ENCODE measurements at places on chromosomes 7 and 10.

- DNase-seq = no peak
Observed at GRCh38 chr7:6078548-6078947, 47.4 kb downstream of the ANKRD61 start.

DNA sequence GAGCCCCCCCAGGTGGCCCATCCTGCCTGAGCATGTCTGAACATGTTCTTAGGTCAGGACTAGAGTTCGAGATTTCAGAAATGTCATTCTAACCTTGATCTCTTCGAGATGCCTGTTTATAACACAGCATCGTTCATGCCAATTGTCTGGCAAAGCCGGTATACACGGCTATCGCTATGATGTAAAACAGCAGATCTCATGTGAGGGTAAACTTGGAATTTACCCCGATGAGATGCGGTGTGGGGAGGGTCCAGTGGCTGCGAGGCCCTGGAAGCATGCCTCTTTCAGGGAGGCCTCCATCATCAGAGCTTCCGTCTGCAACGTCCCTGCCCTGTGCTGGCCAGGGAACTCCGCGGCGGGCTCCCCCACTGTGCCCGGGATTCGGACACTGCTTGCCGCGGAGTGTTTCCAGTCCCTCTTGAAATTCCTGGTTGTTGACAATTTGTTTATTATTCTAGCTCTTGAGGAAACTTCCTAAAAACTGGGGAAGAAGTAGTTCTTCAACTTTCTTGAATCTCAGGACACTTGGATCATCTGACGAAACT, 168.6 kb upstream of the RHEB start:
- no peak for DNase-seq

DNA sequence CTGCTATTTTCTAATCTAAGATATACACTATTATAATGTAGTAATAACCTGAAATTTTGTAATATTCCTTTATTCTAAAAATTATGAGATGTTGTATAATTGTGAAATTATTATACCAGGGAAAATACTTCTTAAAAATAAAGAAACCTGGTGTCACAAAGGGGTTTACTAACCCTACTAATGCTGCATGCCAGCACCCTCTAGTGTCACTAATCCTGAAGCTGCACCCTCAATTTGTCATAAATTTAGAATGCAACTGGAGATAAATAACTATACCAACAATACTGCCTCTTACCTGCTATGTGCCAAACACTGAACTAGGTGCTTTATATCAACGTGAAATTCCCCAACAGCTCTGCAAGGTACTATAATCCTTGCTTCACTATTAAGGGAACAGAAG, 30.8 kb downstream of the TM9SF3 start:
- no peak for DNase-seq

DNA sequence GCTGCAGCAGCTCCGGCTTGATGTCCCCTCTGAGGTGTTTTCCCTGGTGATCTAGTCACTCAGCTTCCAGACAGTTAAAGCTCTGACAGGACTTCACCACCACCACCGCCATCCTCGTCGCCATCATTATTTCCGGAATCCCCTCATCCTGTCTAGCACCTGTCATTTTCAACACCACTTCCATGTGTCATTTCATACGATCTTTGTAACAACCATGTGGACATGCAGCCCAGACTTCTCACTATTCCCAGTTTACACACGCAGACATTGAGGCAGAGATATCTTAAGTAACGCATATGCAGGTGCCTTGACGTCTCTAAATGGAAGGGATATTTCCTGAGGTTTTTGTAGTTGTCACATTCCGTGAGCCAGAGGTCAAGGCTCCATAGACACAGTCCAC, 530.6 kb upstream of the FOXK1 start:
- DNase-seq = no peak

- no peak for DNase-seq
Observed at GRCh38 chr7:373818-374705, 84.1 kb downstream of the FOXL3 start.

DNA sequence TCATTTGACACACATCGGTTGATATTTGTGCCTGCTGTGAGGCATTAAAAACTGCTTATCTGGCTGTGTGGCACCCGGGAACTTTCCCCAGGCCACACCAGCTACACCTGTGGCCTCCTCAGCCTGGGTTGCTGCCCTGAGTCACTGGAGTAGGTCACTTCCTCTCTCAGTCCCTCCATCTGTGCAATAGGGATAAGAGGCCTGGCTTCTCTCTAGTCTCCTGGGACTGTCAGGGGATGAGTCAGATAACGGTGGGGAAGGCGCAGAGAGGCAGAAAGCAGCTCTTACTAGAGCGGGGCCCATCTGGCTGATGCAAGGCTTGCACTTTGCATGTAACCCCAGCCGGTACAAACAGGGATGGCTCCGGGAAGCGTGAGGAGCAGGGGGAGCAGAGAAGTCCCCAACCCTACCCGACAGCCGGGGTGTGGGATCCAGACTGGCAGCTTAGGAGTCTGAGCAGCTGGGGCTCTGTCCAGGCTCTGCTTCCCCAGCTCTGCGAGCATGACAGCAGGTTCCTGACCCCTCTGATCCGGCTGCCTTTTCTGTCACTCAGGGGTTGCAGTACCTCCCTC, 34.0 kb downstream of the DNAJB12 start:
- DNase-seq = peak; percentile 36

- DNase-seq = no peak
Observed at GRCh38 chr7:100378114-100378755, 4.9 kb downstream of the PILRA start.

DNA sequence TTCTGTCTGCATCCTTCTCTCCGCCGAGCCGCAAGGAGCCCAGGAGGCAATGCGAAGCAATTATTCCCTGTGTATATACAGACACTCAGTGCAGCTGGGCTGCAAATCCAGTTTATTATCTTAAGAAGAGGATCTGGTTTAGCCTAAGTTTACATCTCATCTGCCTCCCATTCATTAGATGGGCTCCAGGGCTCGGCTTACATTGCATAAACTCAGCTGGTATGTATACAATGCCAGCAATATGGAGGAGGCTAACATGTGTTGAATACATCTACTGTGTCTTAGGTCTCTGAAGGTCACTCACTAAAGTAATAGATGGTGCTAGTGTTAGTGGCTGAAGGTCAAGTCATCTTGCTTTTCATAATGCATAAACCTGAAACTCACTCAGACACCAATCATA, 996.8 kb downstream of the KCNMA1 start:
- DNase-seq = no peak

DNA sequence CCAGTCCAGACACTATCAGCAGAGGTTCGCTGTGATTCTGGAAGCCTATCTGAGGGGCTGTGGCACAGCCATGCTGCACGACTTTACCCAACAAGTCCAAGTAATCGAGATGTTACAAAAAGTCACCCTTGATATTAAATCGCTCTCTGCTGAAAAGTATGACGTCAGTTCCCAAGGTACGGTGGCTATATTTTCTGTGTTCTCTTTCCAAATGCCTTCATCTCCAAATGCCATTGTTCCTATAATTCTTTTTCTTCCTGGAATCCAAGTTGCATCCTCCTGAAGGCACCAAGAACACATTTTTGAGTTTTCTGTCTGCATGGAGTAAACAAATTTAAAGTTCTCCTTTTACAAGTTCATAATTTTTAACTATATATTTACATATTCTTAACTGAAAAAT, 7.7 kb downstream of the PIK3CG start:
- no peak for DNase-seq

- no peak for DNase-seq
Observed at GRCh38 chr10:126166797-126167196, 221.5 kb downstream of the ADAM12 start.

GRCh38 chr10:33187427-33187999, 147.0 kb downstream of the NRP1 start:
- DNase-seq = no peak

DNA sequence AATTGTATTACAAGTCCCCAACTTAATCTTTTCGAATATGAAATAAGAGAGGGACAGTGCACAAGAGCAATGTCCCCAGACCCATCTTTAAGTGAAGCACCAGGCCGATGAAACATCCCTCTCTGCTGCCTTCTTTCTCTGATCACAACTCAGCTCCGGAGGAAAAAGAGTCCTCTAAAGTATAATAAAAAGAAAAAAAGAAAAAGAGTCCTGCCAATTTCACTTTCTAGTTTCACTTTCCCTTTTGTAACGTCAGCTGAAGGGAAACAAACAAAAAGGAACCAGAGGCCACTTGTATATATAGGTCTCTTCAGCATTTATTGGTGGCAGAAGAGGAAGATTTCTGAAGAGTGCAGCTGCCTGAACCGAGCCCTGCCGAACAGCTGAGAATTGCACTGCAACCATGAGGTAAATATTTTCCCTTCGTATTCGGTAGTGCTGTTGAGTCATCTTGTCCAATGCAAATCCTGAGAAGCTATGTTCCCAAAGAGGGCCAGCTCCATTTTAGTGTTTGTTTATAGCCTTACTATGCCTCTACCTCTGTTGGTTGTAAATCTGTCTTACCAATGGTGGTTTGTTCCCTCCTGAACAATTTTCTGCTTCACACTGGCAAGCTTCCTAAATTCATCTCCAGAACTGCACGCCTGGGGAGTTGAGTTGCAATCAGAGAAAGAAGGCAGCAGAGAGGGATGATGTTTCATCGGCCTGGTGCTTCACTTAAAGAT, at the start of gene IFIT2:
IFIT2 (plus strand) TSS at position 326 of the 725 bp plus-strand sequence; CDS start at position 404, 78 bp downstream.
- peak; percentile 61 for DNase-seq

- no peak for DNase-seq
Observed at GRCh38 chr10:62981096-62981495, 152.0 kb upstream of the NRBF2 start.

GRCh38 chr10:127278001-127278400, 81.6 kb upstream of the INSYN2A start:
- no peak for DNase-seq

GRCh38 chr10:78869508-78870454, 199.0 kb upstream of the ZMIZ1 start:
- DNase-seq = no peak

DNA sequence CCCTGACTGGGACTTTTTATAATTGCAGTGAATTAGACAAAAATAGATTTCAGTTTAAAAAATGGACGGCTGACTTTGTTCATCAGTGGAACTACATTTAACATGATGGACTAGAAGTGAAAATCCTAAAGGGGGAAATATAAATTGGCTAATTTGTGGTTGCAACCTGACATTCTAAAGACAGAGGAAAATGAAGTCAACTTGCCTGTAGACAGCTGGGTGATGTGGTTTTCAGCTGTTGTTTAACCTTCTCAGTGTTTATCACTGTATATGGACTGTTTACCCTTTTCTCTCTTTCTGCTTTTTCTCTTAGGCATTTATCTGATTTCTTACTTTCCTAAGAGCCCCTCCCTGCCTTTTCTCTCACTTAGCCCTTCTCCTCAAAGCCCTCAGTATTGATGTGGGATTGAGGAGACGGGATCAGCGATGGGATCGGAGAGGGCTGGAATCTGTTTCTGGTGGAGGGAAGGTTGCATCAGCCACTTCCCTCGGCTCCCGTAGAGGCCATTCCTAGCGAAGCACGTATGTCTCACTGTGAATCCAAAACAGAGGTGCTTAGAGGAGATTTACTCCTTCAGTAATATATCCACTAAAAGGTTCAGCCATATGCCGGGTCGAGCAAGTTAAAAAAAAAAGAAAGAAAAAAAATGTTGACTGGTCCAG, 109.0 kb upstream of the KLF6 start:
- no peak for DNase-seq

DNA sequence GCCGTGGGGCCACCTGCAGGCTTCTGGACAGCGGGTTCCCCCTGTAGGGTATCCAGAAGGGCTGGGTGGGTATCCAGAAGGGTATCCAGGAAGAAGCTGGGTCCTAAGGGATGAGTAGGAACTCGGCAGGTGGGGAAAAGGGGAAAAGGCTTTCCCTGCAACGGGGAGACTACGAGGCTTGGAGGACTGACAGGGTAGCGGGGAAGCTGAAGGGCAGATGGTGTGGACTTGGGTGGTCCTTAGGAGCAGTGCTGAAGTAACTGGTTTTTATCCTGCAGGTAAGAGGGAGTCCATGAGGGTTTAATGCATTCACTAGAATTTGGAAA, 525 bp downstream of the UBE2D4 start:
- DNase-seq = no peak

GRCh38 chr7:122689346-122690109, 9.4 kb downstream of the RNF133 start:
- DNase-seq = no peak

DNA sequence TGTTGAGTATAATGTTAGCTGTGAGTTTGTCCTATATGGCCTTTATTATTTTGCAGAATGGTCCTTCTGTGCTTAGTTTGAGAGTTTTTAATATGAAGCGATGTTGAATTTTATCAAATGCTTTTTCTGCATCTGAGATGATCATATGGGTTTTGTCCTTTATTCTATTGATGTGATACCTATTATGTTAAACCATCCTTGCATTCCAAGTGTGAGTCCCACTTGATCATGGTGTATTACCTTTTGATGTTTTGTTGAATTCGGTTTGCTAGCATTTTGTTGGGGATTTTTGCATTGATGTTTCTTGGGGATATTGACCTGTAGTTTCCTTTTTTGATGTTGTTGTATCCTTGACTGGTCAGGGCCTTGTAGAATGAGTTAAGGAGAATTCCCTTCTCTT, 166.4 kb downstream of the MLLT10 start:
- DNase-seq = no peak

DNA sequence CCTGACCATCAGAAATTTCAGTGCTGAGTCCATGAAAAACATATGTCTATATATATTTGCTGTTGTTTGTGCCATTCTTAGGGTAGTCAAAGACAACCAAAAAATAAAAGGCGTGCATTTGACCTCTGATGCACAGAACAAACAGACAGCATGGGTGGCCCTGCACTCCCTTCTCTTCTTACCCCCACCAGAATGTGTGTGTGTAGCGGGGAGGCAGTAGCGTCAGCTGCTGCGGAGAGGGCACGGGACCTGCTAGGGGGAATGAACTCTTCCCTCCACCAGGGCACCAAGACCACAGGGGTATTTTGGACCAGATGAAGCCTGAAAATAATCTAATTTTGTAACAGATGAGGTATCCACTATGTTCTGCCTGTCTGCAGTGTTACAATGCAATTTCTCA, 277.7 kb upstream of the ZNF32 start:
- DNase-seq = no peak

DNA sequence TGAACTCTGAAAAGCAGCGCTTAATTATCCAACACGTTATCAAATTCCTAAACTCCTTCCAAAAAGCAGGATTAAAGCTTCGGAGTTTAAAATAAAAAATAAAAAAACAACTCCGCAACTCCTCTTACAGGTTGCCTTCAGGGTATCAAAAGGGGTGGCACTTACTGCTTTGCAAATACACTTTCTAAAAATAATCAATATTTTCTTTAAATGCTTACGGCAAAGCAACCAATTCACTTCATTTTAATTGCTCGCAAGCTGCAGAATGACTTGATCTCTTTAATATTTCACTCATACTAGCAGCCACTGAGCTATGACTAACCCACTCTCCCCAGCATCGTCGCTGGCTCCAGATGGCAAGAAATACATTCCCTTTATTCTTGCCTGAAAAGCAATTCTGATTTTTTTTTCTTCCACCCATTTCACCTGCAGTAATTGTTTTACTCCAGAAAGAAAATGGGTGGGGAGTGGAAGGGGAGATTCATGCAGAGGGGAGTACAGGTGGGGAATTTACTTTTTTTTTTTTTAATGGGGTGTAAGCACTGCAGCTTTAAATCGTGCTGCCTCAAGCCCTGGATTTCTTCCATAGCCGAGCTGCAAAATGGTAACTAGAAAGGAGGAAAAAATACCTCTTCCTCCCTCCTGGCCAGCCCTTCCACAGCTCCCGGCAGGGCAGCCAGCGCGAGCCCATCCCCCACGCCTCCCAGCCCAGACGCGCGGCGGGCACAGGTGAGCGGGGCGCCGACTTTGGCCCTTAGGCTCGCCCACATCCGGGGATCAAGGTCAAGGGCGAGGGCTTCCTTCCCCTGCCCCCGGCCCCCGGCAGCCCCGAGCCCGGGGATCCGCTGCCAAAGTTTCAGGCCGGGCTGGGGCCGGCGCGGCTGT, 54.2 kb upstream of the FHIP2A start:
- DNase-seq = no peak

Measured in central memory CD4-positive, alpha-beta T cell (primary cell).